Stimulated activated CD8-positive, alpha-beta memory T cell treated with anti-CD3 and anti-CD28 coated beads, Interleukin-2, amount 100 ng/mL, for 48 hours (primary cell): ENCODE measurements at places on chromosomes 16 and 17.

GRCh38 chr17:36553459-36553858 lies 8.7 kb downstream of the GGNBP2 start:
- no peak for DNase-seq

GRCh38 chr16:73997971-73998370 lies 298.6 kb upstream of the PSMD7 start:
- DNase-seq: no peak

DNA sequence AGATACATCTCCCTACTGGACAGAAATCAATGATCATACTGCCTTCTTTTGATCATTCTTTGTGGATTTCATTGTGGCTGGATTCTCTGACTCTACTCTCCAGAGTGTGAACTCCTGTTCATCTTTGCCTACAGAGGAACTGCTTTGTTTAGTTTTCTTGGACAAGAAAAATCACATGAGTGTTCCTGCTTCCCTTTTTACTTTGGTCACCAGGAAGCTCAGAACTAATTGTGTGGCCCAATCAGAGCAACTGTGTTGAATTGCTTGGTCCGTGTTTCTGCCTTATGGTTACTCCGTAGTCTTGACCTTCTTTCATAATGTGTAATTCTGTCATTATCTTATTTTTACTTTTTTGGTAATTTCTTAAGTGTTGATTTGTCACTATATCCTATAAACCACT lies 97.0 kb downstream of the MAF start:
- no peak for DNase-seq

DNA sequence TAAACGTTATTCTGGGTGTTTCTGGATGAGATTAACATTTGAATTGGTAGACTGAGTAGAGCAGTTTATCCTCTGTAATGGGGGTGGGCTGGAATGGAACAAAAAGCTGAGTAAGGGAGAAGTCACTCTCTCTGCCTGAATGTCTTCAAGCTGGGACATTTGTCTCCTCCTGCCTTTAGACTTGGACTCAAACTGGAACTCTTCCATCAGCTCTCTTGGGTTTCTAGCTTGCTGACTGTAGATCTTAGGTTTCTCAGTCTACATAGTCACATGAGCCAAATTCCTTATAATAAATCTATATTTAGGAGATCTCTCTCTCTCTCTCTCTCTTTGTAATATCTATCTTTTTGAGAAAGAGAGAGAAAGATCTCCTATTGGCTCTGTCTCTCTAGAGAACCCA lies 553.3 kb upstream of the CDH11 start:
- no peak for DNase-seq

GRCh38 chr16:84509032-84509950 lies 4.8 kb upstream of the MEAK7 start:
- no peak for DNase-seq

DNA sequence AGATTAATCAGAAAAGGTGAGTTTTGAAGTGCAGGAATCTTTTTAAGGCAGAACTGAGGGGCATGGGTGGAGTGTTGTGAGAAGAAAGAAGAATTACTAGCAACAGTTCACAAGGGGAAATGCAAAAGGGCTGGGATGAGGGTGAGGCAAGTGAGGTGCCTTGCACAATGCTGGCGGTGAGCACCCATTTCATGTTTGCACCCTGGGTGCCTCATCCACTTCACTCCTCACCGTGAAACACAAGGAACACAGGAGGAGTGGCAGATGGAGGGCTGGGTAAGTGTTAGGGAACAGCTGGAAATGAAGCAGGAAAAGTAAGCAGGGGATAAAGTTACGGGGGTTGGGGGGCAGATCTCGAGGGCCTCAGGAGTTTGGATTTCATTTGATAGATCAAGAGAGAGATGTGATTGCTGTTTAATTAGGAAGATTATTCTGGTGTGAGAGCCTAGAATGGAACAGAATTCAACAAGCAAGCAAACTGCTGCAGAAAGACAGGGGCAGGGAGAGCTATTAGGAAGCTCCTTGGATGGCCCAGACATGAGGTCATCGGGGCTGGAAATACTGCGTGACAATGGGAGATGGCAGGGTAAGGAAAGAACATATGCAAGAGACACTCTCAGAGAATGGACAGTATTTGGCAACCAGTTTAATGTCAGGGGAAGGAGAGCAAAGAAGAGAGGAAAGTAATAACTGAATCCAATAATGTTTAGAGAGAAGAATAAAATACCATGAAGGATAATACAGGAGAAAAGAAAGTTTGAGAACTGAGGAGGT lies 8.3 kb upstream of the HEATR6 start:
- DNase-seq: no peak

DNA sequence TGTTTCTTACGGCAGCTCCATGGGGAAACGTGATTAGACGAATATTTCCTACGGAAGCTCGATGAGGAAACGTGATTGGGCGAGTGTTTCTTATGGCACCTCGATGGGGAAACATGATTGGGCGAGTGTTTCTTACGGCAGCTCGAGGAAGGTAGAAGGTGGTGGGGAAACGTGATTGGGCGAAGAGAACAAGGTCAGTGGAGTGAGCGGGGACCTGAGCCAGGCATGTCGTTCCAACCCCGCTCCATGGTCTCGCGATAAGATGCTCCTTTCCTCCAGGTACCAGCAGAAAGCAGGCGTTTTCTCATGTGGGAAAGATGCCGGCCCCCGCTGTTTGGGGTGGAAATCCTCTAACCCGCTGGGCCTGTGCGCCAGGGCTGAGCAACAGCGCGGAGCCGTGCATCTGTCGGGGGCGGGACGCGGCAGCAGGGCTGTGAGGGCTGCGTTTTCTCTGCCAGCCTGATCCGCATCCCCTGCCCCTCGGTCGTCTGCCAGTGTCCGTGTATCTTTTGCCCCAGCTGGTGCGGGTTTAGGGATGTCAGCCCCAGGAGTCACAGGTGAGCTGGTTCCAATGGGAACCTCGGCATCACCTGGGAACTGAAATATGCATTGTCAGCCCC lies 25.6 kb upstream of the DOC2B start:
- DNase-seq: no peak

DNA sequence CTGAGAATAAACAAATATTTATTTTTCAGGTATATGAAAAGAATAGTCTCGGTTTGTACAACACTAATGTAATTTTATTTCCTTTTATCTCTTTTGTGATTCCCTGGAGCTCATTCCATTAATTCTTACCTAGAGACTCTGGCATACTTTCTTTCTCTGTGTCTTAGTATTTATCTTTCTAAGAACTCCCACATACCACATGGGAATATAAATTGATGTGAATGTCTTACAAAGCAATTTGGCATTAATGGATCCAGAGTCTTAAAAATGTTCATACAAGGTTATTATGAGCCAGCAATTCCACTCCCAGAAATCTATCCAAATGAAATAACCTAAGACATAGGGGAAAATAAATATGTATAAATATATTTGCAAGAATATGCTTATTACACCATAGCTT lies 202.7 kb downstream of the CDH11 start:
- no peak for DNase-seq

DNA sequence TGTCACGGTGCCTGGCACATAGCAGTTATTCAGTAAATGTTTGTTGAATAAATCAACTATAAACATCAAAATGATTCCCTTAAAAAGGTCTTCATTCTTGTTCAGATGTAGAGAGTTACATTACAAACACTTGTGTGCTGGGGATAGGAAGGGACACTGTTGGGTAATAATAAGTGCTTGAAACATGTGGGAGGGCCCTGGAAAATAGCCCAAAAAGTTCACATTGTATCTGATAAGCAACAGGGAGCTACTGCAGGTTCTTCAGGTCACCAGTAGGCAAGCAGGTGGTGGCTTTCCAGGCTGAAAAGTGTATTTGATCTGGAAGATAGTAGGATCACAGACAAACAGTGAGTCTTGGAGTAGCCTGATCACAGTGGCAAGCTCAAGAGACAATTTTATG lies 19.0 kb upstream of the ZNF652 start:
- no peak for DNase-seq

- DNase-seq: no peak
Measured at GRCh38 chr17:10757067-10757466, 27.2 kb upstream of the TMEM220 start.

DNA sequence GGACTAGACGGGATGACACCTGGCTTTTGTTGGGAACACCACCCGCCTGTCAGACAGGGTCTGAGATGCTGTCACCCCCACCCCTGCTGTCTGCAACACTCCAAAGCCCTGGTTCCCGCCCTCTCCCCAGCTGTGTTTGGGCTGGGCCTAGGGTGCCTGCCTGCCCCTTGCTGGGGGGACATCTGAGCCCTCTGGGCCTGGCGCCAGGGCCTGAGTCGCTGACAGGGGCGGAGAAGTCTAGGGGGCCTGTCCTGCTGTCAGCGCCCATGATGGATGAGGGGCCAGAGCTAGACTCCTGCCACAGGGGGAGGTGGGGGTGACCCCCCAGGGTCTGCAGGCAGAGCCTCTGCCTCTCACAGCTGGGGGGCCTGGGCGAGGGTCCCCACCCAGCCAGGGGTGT lies 7.6 kb upstream of the PKMYT1 start:
- DNase-seq: no peak

- DNase-seq: peak; percentile 64
Measured at GRCh38 chr17:8120520-8121406, 2.4 kb upstream of the ALOXE3 start.

DNA sequence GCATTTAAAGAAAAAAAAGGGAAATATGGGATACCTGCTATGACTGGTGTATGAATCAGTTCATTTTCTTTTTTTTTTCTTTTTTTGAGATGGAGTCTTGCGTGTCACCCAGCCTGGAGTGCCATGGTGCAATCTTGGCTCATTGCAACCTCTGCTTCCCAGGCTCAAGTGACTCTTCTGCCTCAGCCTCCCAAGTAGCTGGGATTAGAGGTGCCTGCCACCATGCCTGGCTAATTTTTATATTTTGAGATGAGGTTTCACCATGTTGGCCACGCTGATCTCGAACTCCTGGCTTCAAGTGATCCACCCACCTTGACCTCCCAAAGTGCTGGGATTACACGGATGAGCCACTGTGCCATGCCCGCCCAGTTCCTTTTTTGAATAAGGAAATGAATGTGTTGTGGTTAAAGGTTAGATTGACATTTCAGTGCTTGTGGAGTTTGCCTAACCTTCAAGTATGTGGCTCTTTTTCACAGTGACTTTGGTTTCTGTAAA lies 7.7 kb downstream of the HAPSTR1 start:
- DNase-seq: no peak

DNA sequence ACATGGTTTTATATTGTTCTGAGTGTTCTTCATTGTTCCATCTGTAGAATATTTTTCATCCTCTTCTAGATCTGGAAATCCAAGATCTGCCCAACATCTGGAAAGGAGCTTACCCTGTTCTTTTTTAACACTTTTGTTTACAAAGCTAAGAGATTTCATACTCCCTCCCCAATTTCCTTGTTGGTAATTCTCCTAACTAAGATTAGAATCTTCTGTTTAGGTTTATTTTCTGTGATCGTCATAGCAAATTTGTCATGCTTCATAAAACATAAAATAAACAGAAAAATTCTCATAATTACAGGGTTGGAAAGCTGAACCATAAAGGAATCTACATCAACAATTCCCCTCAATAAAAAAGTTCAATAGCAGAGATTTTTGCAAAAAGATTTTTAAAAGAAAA lies 580.3 kb upstream of the CA10 start:
- no peak for DNase-seq

DNA sequence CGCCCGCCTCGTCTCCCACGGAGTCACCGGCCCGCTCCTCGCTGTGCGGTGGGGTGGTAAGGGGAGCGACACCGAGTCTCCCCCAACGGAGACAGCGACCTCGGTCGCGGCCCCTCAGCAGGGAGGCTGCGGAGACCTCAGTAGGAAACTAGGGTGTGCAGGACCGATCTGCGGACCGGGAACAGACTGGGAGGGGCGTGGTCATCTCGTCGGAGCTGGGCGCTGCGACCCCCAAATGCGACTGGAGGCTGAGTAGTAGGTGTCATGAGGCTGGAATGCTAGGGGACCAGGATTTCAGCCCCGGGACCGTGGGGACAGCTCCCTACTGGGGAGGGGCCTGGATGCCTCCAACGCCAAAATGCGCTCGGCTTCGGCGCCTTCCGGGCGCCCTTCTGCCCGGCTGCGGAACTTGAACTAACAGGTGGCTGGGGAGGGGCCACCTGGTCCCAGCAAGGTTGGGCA lies 1.3 kb downstream of the CACNG4 start:
- no peak for DNase-seq

- no peak for DNase-seq
Measured at GRCh38 chr16:18969855-18970240, 13.9 kb upstream of the TMC7 start.
